Stimulated activated CD4-positive, alpha-beta T cell treated with anti-CD3 and anti-CD28 coated beads, Interleukin-1b, Interleukin-23, amount 100 ng/mL, for 24 hours (primary cell): ENCODE measurements at places on chromosomes 5 and 9.

GRCh38 chr5:173602423-173602822 lies 14.0 kb downstream of the BOD1 start:
- no peak for DNase-seq

DNA sequence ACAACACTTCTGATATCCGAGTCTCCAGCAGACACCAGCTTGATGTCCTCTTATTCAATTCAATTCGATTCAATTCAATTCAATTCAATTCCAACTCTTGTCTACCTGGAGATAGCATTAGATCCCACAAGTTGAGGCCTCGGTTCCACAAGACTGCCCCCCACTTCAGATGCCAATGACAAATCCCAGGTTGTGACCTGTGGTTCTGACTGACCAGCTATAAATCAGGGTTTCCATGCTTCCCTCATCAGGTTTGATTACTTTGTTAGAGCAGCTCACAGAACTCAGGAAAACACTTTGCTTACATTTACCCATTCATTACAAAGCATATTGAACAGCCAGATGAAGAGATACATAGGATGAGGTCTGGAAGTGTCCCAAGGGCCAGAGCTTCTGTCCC lies 82.6 kb downstream of the ALDH7A1 start:
- DNase-seq = no peak

GRCh38 chr9:69122082-69122548 lies 52.0 kb upstream of the TJP2 start:
- DNase-seq = no peak

GRCh38 chr5:138989720-138990119 lies 114.6 kb upstream of the LRRTM2 start:
- DNase-seq = no peak

DNA sequence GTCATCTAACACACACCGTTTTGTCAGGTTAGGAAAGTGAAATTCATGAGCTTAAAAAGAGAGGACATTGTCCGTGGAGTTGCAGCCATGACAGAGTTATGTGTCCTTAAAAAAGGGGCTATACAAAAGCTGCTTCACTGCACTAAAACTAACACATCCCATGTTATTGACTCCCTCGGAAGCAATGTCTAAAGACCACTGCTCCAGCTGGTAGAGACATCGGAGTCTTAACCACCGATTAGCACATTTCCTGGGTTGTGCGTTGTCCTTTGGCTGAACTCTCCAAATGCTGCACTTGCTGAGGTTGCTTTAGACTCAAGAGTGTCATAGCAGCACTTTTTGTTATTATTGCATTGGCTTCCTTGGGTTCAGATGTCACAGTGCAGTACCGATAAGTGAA lies 128.3 kb upstream of the C9orf72 start:
- DNase-seq = no peak

- no peak for DNase-seq
Observed at GRCh38 chr5:69043655-69043996, 50.2 kb upstream of the SLC30A5 start.

- DNase-seq = no peak
Observed at GRCh38 chr9:72363236-72363635, 1.8 kb downstream of the ZFAND5 start.

- DNase-seq = no peak
Observed at GRCh38 chr9:98330831-98331230, 75.4 kb upstream of the TBC1D2 start.

GRCh38 chr9:72427801-72428200 lies 62.8 kb upstream of the ZFAND5 start:
- no peak for DNase-seq

GRCh38 chr9:33976414-33976813 lies 72.3 kb downstream of the UBAP2 start:
- DNase-seq = no peak

- no peak for DNase-seq
Observed at GRCh38 chr9:89153232-89154017, 25.2 kb downstream of the SHC3 start.
